HCT116 (cell line): ENCODE measurements at places on chromosomes 11 and 22.
A peak's percentile ranks its signal among the peaks of the same experiment; 100 is the strongest.

DNA sequence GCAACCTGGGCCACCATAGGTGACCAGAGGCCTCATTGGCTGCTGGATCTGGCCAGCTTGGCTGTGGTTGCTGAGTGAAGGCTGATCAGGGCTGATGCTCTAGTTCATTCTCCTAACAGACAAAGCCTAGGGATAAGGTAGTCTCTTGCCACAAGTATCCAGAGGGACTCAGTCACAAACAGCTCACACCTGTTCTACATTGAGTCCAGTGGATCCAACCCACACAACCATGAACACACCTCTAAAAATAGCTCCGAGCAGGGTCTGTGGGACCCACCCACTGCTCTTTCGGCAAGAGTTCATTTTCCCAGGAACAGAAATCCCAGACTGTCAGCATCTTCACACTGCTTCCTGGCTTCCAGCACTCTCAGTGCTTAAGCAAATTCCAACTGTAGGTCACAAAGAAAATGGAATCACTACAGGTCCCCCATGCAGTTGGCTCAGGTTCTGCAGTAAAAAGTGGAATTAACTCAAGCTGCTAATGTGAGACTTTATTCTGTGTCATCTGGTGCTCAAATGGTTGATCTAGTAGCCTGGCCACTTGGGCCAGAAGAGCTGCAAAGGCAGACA is 67.3 kb downstream of the PPFIBP2 start:
- DNase-seq = no peak

DNA sequence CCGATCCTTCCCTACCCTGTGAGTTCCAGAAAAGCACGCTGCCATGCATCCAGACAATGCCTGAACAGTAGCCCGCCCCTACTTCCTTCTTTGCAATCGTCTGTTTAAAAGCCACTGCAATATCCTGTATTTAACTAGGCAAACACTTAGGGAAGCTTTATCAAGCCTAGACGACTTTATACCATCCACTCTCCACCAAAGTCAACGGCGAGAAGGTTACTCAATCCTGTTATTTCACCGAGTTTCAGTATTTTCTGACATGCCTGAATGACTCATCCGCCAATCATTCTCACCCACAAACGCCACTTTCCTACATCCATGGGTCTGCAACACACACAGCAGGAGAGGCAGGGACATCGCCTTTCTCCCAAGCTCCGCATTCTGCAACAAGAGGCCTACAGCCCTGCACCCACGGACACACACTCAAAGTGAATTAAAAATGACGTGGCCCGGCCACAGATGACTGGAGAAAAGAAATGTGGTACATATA is 9.3 kb downstream of the CELSR1 start:
- peak; percentile 69 for DNase-seq

DNA sequence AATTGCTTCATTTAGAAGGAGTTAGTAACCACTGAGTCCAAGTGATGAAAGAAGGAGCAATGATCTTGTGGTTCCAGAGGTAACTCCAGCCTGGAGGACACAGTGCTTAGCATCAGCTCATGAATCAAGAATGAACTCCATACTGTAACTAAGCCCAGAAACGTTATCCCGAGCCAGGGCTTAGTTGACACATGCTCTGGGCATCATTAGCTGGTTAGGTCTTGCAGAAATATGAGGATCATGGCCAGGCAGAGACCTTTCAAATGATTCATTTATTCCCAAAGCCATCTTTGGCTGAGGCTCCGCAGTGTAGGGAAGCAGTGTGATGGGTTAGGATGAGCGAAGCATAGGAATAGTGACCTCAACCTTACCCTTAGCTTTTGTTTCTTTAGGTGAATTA is 277.4 kb downstream of the FAM76B start:
- DNase-seq = no peak

- no peak for DNase-seq
These were observed 49.3 kb upstream of the THY1 start for GRCh38 chr11:119472186-119472855.

GRCh38 chr22:36355362-36355761 is 32.4 kb downstream of the MYH9 start:
- no peak for DNase-seq

GRCh38 chr22:42792453-42792908 is 64.6 kb downstream of the ARFGAP3 start:
- no peak for DNase-seq

- no peak for DNase-seq
These were observed 138.2 kb downstream of the FBXO7 start for GRCh38 chr22:32612834-32613233.

GRCh38 chr22:37416389-37416788 is 10.9 kb downstream of the ELFN2 start:
- DNase-seq = no peak

- DNase-seq = no peak
These were observed 92.3 kb upstream of the PAX6 start for GRCh38 chr11:31903225-31904074.

GRCh38 chr11:78465169-78465942 is 47.7 kb upstream of the GAB2 start:
- no peak for DNase-seq

- peak; percentile 48 for DNase-seq
These were observed 10.3 kb downstream of the PRDM10 start for GRCh38 chr11:129992161-129992944.

DNA sequence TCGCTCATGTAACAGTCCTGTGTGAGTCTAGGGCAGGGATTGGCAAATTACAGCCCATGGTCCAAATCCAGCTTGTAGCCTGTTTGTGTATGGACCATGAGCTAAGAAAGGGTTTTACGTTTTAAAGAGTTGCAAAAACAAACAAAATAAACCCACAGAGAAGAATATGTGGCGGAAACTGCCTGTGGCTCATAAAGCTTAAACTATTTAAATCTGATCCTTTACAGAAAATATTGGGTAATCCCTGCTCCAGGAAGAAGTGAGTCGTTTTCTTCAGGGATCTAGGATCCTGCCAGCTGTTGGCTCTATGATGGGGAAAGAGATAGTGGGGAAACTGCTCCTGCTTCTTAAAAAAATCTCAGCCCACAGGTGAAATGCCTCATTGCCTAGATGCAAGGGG is 3.4 kb upstream of the OR6Q1 start:
- DNase-seq = no peak

GRCh38 chr11:64544616-64545296 is 46.3 kb upstream of the SLC22A12 start:
- no peak for DNase-seq

GRCh38 chr11:117287668-117288067 is 3.5 kb upstream of the BACE1-AS start:
- no peak for DNase-seq

DNA sequence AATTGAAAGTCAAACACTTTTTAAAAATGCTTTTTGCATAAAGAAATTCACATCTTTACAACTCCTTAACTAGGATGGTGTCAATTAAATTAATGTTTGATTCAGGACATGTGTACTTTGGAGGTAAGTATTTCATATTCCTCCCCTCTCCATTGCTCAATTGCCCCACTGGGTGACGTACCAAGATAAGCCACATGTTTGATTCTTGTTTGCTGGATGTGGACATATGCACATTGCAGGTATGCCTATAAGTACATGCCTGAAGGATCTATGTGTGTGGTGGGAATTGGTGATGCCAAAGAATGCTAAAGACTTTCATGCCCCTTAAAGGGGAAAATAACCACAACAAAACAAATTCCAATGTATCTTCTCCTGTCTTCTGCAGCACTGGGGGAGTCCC is 5.8 kb downstream of the CD44 start:
- DNase-seq = no peak

DNA sequence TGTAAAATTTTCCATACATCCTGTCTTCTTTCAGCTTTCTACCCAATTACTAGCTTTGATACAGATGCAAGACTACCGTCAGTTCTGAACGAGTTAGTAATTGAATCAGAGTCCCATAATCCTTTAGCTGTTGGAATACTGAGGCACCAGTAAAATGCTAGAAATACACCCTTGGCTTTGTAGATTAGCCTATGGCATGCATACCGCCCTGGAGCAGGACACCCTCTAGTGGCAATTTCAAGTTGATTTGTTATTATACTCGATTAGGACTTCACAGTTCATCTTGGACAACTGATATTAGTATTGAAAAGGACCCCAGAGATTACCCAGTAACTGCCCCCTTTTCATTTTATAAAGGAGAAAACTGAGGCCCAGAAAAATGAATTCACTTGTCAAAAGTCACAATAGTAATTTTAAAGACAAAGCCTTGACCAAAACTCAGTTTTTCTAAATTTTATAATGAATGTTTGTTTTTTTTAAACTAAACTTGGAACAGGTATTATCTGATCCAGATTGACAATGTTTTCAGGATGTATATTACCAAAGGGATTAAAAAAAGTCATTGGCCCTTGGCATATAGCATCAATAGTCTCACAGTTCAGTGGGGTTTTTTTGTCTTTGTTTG is 72.6 kb downstream of the HIPK3 start:
- DNase-seq = peak; percentile 48

- no peak for DNase-seq
These were observed 4.8 kb upstream of the IGF2 start for GRCh38 chr11:2143799-2144543.

GRCh38 chr11:111441443-111441842 is 62.4 kb upstream of the POU2AF1 start:
- DNase-seq = no peak

DNA sequence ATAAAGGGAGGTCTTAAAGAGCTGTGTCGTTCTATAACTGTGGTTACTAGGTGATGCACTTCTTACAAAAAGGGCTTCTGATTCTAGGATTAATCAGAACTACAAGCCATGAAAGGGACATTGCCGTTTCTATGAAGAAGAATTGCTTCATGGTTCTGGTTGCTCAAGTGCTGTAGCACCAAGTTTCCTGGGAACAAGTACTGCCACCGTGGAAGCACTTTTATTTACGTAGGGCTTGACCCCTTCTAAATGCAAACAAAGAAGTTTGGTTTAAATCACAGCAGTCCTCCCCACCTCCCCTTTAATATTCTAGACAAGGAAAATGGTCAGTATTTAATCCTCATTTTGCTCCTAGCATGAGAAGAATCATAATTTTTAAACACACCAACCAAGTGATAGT is 9.8 kb downstream of the YAP1 start:
- no peak for DNase-seq

- no peak for DNase-seq
These were observed 273.5 kb downstream of the ST3GAL4 start for GRCh38 chr11:126628790-126629621.

DNA sequence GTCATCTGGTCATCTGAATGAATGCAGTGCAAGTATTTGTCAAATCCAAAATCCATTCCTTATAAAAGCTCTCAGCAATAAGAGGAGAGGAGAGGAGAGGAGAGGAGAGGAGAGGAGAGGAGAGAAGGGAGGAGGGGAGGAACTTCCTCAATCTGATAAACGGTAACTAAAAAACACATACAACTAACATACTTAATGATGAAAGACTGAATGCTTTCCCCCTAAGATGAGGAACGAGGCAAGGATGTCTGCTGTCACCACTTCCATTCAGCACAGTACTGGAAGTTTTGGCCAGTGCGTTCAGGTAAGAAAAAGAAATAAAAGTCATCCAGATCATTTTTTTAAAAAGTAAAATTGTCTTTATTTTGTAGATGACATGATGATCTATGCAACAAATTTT is 80.4 kb downstream of the CD82 start:
- no peak for DNase-seq

GRCh38 chr11:1449490-1450243 is 36.9 kb downstream of the MOB2 start:
- no peak for DNase-seq

- DNase-seq = no peak
These were observed 7.3 kb downstream of the OAF start for GRCh38 chr11:120217941-120218694.

DNA sequence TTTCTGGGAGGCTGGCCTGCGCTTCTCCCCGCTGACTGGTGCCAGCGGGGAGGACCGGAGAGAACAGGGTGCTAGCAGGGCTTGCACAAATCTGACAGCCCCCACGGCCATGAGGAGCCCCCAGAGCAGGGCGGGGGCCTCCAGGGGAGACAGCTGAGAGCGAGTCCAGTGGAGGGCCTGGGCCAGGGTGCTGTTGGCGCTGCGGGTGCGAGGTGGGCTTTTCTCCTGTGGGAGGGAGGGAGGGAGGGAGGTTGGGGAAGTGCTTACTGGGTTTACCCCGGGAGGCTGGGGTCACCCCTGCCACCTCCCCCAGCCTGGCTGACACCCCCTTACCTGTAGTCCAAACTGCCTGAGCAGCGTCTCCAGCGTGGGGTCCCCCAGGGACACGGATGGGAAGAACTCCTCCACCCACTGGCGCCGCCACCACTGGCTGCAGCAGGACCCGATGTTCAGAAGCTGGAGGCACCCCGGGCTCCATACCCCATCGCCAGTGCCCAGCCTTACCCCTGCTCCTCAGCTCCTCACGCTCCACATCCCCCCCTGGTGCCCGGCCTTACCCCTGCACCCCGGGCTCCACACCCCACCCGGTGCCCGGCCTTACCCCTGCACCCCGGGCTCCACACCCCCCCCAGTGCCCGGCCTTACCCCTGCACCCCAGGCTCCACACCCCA is 3.9 kb downstream of the LMF2 start:
- DNase-seq = no peak

DNA sequence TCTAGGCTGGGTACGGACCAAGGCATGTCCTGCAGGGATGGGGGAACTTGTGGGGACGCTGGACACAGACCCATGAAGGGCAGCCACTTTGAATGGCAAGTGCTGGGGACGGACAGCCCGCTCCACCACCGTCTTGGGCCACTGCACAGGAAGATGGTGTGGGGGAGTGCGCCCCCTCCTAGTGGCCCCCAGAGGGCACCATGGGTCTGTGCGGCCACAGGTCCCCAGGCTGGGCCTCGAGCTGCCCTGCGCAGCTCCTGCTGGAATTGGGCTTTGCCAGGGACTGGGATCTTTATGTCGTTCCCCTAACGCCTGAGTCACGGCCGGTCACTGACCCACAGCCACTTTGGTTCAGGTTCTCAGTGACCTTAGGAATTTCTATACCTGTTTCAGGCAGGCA is 44.4 kb downstream of the NAT10 start:
- DNase-seq = no peak

DNA sequence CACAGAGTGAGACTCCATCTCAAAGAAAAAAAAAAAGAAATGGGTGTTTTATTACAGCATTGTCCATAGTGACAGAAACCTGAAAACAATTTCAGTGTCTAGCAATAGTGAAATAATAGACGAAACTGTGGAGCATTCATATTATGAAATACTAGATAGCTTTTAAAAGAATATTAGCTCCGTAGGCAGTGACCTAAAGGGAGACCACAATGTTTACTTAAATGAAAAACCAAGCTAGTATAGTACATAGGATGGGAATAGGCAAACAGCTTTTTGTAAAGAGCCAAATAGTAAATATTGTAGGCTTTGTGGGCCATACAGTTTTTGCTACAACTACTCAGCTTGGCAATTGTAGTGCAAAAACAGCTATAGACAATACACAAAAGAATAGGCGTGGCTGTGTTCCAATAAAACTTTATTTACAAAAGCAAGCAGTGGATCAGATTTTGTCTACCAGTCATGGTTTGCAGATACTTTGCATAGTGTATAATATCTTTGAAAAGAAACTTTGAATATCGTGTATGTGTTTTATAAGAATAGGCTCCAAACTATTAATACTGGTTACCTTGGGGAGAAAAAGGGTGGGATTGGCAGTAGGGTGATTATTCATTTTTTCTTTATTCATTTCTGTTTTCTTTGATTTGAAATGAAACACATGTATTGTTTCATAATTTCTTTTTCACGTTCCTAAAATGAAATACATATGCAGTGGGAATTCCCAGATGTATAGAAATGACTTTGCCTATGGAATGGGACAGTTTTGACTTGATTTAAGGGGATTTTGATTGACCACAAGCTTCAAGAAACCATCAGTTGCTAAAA is 50.7 kb downstream of the PRR5L start:
- no peak for DNase-seq
